Right hindlimb (tissue), 1 donor: ENCODE measurements at places on chromosomes 7 and 10.

DNA sequence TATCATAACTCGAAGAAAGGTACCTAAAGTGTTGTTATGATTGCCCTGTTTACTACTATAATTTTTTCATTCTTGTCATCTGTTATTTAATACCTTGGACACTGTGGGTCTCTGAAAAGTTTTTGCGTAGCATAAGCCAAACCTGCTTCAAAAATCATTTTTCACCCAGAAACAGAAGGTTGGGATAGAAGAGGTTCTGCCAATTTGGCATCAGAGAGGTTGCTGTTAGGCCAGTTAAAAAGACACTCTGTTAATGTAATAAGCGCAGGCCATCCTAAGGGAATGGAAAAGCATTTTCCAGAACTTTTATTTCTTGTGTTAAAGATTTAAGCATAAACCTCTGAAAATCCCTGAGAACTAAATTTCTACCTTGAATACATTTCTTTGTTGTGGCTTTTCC lies 212.2 kb downstream of the BMPER start:
- peak; percentile 49 for DNase-seq

DNA sequence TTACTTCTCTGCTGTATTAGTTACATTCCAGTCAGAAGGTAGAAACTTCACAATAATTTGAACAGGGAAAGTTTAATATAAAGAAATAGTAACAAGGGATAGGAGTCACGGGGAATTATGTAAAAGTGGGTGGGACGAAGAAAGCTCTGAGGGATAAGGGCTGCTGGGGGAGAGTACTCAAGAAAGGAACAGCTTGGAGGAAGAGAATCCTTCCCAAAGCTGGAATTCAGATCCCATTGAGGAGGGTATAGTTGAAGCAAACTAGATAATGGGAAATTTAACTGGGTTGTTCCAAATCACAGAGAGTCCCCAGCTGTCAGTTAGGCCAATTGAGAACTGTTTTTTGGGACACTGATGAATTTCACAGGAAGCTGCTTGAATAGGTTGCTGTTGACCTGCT lies 53.2 kb upstream of the MACC1 start:
- no peak for DNase-seq

- DNase-seq = no peak
These were observed 227.8 kb upstream of the LRRTM3 start for GRCh38 chr10:66698069-66698468.

GRCh38 chr7:142964502-142965246 lies 2.5 kb upstream of the KEL start:
- no peak for DNase-seq

- no peak for DNase-seq
These were observed 34.9 kb downstream of the ITGB1 start for GRCh38 chr10:32923134-32923533.

- DNase-seq = no peak
These were observed 624.3 kb upstream of the MBL2 start for GRCh38 chr10:53396876-53397275.

GRCh38 chr7:17437586-17437985 lies 139.1 kb downstream of the AHR start:
- no peak for DNase-seq

- no peak for DNase-seq
These were observed 47.1 kb downstream of the COL17A1 start for GRCh38 chr10:104038537-104038936.

DNA sequence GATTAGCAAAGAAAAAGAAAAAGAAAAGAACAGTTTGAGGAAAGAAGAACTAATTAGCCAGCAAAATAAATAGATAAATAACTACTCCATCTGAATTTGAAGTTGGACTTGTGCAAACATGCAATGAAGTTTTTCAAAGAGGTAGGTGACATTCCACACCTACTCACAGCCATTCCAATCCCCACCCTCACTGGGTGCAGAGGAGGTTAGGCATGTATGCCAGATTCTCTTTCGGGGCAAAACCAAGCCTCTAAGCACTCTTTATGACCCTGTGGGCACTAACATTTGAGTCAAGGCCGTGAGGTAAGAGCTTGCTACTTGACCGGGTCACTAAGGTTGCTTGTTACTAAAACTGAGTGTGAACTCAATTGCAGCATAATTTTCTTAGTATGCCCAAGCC lies 108.4 kb upstream of the SEMA3A start:
- DNase-seq = no peak

- no peak for DNase-seq
These were observed 3.2 kb upstream of the RSU1 start for GRCh38 chr10:16820421-16820820.

DNA sequence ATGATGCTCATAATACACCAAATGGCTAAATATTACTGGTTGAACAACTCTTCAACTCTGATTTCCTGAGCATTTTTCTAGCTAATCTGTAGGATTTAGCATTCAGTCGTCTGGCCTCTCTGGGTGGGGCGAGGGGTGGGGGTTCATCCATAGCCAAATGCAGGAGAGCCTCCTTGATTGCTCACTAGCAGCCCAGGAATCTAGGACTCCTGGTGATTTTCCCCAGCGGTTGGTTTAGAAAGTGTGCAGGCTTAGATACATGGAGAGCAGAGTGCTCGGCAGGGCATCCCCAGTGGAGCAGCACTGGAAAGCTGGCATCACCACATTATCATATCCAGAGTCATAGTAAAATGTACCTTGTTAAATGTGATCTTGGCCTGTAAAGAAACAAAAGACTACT lies 136.1 kb downstream of the DYNC1I1 start:
- no peak for DNase-seq

- no peak for DNase-seq
These were observed 17.6 kb downstream of the HTRA1 start for GRCh38 chr10:122478971-122479370.

GRCh38 chr7:131897016-131897789 lies 340.8 kb upstream of the PODXL start:
- DNase-seq = no peak

DNA sequence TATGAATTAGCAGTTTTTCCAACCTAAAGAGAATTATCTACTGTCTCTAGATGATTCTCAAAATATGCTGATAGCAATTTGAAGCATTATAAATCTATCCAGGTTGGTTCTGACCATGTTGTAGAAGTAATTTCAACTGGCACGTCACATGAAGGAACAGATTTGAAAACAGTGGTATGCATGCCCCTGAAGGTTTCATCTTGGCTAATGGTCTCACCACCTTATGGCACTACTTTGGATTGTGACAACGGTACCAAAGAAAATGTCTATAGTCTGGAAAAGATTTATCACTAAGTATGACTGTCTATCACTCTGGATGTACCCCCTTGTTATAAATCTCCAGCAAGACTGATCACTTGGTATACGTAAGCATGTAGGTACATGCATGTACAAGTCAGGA lies 723.1 kb upstream of the GALNT17 start:
- DNase-seq = no peak

GRCh38 chr7:40546616-40547501 lies 412.1 kb downstream of the SUGCT start:
- DNase-seq = no peak

GRCh38 chr10:72319416-72320254 lies 35.1 kb downstream of the DNAJB12 start:
- DNase-seq = peak; percentile 92

- no peak for DNase-seq
These were observed 68.7 kb downstream of the SGMS1 start for GRCh38 chr10:50554995-50555568.

- DNase-seq = no peak
These were observed 702 bp upstream of the AGFG2 start for GRCh38 chr7:100538348-100538653.

DNA sequence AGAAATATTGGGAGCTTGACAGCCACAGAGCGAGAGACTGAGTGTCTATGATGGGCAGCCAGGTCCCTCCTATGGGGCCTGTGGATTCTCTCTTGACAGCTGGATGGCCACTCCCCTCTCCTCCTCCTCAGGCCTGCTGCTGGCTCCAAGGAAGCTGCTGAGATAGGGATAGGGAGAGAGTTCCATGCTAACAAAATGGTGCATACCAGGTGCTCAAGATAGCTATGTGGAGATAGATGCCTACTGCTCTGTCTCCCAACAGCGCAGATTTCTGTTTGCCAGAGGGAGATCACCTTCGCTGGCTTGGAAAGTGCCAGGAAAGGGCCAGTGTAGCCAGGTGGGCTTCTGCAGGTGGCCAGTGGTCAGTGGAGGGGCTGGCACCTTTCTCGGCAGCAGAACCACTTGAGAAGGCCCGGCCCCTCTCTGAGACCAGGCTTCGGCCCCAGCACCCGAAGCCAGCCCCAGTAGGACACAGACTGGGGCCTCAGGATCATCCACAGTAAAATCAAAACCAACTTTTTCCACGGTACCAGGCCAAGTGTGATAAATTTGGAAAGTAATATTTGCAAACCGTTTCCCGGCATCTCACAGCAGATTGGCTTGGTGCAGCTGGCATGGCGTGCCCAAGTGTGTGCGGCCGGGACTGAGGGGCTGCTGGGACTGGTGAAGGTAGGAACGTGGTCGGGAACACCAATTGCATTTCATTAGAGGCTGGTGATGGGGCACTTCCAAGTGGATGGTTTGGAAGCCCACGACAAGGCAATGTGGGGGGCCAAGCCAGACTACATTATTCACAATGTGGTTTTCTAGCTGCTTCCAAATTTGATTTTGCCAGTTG lies 139.6 kb downstream of the PTPN20 start:
- no peak for DNase-seq

DNA sequence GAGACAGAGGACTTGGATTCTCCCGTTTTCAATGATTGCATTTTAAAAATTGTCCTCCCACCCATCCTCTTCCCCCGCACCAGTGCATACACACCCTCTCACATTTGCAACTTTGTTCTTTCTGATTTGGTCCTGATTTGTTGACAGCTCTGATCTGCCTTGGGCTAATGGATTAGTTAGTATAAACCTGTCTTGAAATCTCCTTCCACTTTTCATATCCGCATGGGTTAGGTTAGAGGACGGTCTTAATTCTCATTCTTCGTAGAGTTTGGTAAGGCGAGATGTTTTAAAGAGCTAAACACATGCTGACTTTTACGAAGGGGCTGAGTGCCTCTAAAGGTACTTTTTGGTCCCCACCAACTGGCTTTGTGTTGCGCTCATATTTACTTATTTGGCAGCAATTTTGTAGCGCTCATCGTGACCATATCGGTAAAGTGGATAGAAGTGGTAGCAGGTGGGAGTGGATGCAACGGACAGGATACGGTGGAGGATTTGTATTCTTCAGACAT lies 1.1 kb downstream of the AHR start:
- no peak for DNase-seq

DNA sequence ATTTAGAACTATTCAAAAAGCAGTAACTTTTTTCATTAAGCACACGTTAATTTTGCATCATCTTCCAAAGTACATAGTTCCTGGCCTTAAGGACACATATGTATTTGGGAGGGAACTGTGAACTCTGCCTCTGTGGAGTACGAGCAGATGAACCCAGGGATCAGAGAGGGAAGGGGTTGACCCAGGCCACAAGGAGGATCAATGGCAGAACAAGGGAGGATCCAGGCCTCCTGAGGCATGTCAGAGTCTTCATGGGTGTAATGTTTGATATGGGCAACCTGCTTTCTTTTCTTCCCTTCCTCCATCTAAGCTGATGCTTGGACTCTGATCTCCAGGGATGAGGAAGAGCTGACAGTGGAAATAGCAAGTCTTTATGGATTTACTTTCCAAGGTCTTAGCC lies 164.0 kb downstream of the SH2D4B start:
- DNase-seq = no peak

GRCh38 chr7:49125246-49125645 lies 200.9 kb downstream of the CDC14C start:
- no peak for DNase-seq

- DNase-seq = peak; percentile 91
These were observed at the start of gene CCDC186 for GRCh38 chr10:114173921-114174694. TSS of gene CCDC186 (minus strand) at chr10:114174203. CDS start at chr10:114163268, 10,935 bp downstream.

GRCh38 chr7:19107356-19108146 lies 9.9 kb downstream of the TWIST1 start:
- peak; percentile 68 for DNase-seq

DNA sequence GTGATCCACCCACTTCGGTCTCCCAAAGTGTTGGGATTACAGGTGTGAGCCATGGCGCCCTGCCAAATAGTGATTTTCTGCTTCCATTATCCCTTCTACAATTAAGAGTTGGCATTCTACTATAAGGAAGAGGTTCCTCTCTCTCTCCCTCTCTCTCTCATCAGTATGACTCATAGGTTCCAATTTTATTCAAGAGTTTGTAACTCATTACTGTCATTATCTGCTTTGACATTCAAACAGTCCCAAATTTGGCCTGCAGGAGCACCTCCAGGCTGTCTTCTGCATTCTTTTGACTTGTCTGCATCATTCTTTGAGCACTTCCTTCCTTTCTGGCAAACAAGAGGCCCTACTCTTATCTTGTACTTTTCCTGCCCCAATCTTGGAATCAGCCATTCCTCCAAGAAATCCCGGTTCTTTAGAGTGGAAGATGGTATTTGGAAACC lies 33.2 kb upstream of the CALU start:
- no peak for DNase-seq

DNA sequence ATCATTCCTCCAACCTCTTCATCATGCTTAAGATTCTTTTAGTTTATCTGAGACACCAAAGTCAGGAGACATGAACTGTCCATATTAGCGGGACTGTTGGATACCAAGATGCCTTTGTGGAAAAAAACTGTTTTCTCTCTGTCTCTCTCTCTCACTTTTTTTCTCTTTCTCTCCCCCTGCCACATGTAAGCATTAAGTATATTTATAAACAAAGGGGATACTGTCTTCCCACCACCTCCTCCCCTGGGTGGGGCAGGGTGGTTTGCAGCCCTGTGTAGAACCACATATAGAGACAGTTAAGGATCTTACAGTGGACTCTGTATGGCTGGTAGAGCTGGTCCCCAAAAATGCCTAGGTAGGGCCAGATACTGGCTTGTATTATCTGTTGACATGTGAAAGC lies 101.3 kb downstream of the GLI3 start:
- no peak for DNase-seq

DNA sequence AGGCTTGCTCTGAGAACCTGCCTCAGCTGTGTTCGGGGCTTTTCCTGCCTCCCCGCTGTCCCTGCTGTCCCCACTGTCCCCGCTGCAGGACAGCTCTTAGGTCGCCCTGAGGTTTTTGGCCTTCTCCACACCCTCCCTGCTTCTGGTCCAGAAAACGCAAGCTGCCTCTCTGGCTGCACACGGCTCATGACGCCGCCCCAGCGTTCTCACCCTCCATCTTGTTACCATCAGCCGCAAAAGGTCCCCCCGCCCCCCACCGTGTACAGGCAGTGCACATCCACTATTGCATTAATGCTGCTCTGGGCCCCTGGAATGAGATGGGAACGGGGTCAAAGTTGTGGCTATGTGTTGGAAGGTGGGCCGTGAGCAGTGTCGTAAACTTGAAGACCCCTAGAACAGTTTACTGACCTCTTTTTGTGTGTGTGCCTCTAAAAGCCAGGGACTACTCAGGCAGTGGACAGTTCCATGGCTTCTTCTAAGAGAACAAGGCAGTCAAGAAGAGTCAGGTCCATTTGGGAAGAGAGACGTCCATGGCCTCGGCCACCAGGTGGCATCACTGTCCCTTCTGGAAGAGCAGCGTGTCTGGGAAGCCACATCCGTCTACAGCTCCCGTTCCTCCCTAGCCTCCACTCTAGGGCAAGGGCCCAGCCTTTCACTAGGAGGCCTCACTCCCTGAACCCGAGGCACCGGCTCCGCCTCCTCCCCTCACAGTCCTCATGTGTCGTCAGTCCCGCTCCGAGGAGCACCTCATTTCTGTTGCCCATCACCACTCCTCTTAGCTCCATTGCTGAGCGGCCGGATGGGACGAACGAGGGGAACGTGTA lies 38.5 kb upstream of the MKRN1 start:
- DNase-seq = peak; percentile 92
